ENCODE measurements at places on chromosomes 2 and 18.

DNA sequence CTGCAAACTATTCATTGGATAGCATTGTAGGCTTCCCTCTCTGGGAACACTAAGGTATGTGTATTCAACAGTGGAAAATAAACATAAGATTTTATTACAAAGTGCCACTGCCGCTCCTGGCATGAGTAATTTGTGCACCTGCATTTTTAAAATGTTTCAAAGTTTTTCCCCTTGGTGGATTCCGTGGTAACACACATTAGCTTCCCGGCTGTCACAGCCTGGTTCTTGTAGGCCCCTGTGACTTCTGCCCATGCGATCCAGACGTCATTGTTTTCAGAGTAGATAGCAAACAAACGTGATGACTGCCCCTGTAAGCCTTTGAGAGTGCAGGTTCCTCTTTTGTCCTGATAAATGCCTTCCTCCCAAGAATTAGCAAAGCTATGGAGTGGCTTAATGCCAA, 421.0 kb downstream of the ZNF521 start:
- DNase-seq: no peak

GRCh38 chr2:96540136-96540535, 3.6 kb downstream of the ARID5A start:
- DNase-seq: peak; percentile 78

GRCh38 chr18:56890632-56891031, 239.5 kb downstream of the WDR7 start:
- DNase-seq: peak; percentile 84

- peak; percentile 78 for DNase-seq
Measured at GRCh38 chr18:22110461-22110924, 58.9 kb upstream of the GATA6 start.

- peak; percentile 68 for DNase-seq
Measured at GRCh38 chr2:28578774-28579173, 82.9 kb downstream of the PLB1 start.

GRCh38 chr2:18180031-18180610, 301.7 kb downstream of the KCNS3 start:
- DNase-seq: no peak

GRCh38 chr2:3307901-3308300, 69.7 kb downstream of the EIPR1 start:
- DNase-seq: no peak

DNA sequence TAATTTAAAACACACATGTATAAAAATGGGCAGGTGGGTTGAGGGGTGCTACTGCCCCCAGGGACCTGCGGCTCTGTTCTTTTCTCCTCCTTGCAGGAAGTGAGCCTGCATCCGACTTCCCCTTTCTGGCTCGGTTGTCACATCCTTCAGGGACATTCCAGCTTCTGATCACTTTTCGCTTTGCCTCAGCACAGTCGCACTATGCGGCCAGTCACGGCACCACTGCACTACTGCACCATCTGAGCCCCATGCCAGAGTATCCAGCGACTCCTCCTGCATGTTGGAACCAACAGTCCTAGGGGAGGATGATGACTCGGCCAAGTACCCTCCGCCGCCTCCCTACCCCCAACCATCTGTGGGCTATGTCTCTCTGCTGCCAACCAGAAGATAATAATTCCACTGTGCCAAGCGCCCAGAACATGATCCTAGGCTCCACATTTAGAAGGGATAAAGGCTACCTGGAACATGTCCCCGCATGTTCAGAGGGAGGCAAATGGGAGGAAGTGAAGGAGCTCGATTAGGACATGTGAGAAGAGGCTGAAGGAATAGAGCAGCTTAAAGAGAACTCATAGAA, 17.6 kb downstream of the CDC42EP3 start:
- no peak for DNase-seq

DNA sequence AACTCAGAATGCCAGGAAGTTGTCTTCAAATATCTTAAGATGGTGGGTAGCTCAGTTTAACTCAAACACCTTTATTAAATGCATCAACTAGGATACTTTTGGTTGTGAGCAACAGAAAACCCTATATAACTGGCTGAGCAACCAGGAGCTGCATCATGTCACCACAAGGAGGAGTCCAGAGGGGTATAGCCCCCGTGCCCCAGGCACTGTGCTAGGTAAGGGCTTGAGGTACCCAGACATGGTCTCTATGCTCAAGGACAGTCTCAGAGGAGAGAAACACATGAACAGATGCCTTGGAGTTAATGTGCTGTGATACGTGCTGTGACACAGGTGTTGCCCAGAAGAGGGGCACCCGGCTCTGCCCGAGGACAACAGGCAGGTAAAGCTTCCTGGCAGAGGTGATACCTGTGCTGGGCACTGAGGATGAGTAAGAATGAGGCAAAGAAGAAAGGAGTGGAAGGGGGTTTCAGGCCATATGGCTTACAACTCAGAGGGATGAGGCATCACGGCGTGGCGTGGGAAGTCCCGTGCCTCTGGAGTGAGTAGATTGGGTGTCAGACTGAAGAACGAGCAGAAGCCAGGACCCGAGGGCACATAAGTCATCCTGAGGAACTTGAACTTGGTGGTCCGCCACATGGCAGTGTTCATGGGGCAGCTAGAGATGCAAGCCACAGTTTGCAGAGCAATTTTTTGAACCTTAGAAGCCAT, 32.0 kb upstream of the CAB39 start:
- no peak for DNase-seq

GRCh38 chr18:23861805-23862470, 152.6 kb upstream of the TTC39C start:
- peak; percentile 74 for DNase-seq

GRCh38 chr18:78769502-78770105, 210.0 kb upstream of the SALL3 start:
- DNase-seq: no peak

DNA sequence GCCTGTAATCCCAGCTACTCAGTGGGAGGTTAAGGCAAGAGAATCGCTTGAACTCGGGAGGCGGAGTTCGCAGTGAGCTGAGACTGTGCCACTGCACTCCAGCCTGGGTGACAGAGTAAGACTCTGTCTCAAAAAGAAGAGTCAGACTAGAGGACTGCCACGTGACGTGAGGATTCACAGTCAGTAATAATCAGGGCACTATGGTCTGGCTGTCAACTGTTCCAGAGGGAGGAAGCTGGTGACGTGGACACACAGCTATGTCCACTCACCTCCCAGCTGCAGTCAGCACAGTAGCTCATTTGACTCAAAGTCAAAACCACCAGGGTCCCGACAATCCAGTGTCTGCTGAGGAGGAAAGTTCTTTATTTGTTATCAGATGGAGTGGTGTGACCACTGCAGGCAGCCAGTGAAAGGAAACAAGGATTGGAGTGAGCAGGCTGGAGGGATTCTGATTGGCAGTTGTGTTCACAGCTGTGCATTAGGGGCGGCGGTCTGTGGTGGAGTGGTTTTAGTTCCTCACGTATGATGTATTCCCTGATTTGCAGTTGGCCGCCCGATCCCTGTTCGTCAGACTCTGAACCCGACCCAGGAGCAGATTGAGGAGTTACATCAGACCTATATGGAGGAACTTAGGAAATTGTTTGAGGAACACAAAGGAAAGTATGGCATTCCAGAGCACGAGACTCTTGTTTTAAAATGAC, 37.9 kb downstream of the MOGAT1 start:
- peak; percentile 95 for DNase-seq

DNA sequence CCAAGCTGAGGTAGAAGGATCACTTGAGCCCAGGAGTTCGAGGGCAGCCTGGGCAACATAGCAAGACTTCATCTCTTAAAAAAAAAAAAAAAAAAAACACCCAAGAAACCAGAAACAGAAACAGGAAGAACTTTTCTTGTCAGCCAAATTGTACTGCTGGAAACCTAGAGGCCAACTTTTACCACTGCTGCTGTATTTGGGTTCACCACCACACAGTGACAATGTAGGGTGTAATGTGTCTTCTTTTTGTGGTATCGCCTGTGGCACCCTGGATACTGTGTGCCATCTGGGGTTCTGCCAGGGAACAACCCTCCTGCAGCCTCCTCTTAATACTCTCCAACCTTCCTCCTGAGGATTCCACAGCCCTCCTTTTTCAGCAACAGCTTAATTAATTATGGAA, 72.6 kb downstream of the STK39 start:
- no peak for DNase-seq

- peak; percentile 29 for DNase-seq
Measured at GRCh38 chr18:49621301-49621700, 59.4 kb downstream of the LIPG start.

DNA sequence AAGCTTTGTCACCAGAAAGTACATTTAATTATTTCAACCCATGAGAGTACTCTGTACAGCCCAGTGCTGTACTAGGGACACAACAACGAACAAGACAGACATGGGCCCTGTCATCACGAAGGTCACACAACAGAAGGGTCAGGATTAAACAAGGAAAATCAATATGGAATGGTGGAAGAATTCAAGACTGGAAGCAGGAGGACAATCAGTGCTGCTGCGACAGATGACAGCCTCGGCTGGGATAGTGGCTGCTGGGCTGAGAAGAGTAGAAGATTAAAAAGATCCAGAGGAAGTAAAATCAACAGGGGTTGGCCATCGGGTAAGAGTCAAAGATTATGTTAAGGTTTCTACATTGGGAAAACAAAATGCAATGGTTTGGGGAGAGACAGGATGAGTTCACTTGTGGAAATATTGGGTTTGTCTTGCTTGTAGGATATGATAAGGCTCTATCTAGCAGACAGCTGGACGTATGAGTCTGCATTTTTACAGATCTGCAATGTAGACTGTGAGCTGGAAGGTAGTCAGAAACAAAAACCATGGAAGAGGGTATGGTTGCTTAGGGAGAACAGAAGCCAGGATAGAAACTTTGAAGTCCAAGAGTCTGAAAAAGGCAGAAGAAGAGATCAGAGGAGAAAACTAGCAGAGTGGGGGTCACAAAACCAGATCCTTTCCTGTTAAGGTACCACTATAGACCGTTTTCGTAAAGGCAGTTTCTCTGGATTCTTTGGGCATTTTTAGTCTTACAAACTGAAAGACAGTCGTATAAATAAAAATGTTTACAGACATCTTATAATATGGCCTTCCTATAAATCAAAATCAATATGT, 84.1 kb downstream of the PRELID3A start:
- DNase-seq: no peak

- no peak for DNase-seq
Measured at GRCh38 chr18:32802591-32803451, 30.0 kb upstream of the KLHL14 start.

DNA sequence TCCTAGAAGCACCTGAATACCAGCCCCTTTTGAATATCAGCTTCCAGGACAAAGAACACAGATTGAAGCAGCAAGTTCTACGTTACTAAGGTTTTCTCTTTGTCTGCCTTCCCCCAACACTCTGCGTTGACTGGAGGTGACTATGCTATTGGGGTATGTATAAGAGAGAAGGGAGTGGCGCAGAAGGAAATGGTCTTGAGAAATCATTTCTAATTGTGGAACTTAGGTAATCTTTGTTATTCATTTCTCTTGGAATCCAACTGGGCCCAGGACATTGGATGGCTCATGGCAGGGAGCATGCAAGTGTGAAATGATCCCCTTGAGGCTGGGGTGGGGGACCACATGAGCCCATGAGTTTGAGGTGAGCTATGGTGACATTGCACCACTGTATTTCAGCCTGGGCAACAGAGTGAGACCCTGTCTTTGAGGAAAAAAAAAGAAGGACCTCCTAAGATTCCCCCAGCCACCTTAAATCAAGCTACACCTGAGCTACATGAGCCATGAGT, 29.7 kb downstream of the XDH start:
- no peak for DNase-seq

DNA sequence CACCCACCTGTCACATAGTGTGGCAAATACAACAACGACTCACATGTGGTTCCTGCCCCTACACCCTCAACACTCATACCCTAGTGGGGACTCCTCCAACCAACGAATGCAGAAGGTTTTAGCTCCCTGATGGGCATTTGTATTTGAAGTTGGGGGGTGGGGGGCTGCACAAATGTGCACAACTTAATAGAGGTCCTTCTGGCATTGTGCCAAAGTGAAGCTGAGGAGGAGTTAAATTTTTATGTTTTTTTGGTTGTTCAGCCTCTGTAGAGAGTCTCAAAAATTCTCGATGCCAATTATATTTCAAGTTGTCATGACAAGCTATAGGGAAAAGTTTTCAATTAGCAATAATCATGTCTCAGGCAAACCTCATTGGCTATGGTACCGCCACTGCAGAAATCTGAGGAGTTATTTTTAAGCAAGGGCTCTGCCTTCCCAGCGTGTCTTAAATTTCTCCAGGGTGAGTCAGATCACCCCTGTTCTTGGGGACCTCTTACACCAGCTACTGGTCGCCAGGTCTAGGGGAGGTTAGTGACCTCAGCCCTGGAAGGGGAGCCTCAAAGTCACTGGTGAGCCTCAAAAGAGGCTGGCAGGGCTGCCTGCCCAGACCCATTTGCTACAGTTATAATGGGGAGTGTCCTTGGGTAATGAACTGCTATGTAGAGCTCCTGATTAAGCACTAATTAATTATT, 102.7 kb upstream of the TAF1B start:
- DNase-seq: no peak

GRCh38 chr2:192068966-192069365, 125.8 kb downstream of the TMEFF2 start:
- DNase-seq: no peak

GRCh38 chr2:136901732-136902131, 136.4 kb downstream of the THSD7B start:
- no peak for DNase-seq

DNA sequence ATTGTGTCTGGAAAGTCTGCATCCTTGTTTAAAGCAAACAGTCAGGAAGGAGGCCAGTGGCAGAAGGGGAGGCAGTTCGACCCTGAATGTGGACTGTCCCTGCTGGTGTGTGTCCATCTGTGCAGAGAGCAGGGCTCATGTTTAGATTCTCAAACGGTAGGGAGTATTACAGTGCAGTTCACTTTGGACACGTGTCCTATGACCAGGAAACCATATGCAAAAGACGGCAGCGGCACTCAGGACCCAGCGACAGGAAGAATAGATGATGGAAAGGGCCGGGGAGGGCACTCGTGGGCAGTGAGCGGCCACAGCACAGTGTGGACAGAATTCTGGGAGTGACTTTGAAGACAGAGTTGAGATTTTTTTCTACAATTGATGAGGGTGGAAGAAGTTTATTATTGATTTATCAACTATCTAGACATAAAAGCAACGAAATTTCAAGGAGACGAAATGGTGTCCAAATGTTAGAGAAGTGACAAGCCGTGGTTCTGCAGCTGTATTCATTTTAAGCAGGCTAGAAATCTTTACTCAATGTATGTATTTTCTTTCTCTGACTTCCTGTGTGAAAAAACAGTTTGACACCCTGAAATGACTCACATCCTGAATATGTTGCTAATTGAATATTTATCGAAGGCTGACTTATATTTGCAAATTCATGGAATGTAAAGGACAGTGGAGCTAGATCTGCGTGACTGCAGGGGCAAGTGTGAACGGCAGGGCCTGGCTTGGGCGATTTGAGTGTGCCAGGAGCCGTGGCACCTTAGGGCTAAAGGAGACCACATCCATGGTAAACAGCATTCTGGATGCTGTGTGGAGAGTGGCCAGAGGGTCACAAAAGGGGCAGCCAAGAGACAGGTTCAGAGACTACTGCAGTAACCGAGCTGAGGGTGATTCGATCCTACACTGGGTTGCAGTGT, 214.2 kb downstream of the PTGR3 start:
- no peak for DNase-seq
